ENCODE measurements at places on chromosomes 6 and 20.

DNA sequence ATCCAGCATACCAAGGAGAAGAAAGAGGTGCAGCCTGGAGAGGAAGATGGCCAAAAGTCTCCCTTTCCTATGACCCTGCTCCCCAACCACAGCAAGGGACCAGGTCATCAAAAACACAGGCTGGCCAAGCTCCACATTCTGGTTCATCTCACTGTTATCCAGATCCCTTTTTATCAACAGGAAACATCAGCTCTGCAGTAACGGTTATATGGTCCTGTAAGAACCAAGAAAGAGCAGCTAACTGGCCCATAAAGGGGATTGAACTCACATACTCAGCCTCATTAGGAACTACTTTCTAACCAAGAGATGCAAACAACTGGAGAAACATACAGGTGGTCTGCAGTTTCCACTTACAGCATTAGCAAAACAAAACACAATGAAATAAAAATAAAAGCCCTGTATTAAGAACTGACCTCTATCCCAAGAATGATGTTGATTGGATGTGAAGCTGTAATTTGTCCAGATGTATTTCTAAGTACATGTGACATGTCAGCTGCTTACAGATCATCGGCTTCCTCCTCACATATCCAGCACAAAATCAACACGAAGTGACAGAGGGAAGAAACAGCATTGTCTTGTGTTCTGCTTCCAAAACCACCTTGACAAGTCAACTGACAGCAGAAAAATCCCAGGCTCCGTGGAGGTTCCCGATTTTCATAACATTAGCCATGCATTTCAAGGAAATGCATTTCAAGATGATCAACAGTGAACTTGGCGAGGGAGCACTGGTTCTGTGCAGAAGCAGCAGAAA, 557.2 kb upstream of the AGPAT4 start:
- no peak for DNase-seq

- no peak for DNase-seq
Observed at GRCh38 chr6:163944897-163945296, 530.4 kb downstream of the QKI start.

GRCh38 chr6:91713911-91714310, 1127.0 kb upstream of the MAP3K7 start:
- no peak for DNase-seq

DNA sequence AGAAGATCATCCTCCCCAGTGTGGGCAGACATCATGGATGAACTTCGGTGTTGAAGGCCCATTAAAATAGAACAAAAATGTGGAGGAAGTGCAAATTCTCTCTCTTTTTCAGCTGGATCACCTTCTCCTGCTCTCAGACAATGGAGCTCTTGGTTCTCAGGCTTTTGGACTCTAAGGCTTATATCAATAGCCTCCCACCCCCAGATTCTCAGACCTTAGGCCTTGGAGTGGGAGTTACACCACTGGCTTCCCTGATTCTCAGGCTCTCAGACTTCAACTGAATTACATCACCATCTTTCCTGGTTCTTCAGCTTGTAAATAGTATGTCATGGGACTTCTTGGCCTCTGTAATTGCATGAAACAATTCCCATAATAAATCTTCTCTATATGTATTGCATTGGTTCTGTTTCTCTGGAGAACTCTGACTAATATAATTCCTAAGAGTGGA, 36.6 kb downstream of the NSFL1C start:
- no peak for DNase-seq

All from NCI-H187 treated with DMSO at 0.1 percent for 48 hours (cell line).